Umbilical cord (tissue), 2 donors: ENCODE measurements at places on chromosomes 3 and 15.
A peak's percentile ranks its signal among the peaks of the same experiment; 100 is the strongest.

DNA sequence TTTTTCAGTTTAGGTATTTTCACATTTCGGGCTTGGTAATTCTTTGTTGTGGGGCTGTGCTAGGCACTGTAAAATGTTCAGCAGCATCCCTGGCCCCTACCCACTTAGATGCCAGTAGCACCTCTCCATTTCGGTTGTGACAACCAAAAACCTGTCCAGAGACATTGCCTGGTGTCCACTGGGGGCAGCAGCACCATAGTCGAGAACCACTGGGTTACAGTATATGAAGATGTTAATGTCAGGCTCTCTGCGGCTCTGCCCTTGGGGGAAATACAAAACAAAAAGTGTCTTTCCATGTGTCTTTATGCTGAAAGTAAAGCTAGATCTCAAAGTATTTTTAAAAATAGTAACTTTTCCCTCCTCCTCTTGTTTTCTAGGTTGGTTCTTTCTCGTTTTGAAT is 177.2 kb downstream of the ITPR1 start:
- no peak for DNase-seq

- DNase-seq, result no peak
Measured at GRCh38 chr15:70582143-70582945, 181.0 kb downstream of the UACA start.

- no peak for DNase-seq
Measured at GRCh38 chr15:59437142-59437816, 707 bp upstream of the FAM81A start.

GRCh38 chr3:140186421-140186920 is 251.5 kb downstream of the CLSTN2 start:
- peak; percentile 90 for DNase-seq

DNA sequence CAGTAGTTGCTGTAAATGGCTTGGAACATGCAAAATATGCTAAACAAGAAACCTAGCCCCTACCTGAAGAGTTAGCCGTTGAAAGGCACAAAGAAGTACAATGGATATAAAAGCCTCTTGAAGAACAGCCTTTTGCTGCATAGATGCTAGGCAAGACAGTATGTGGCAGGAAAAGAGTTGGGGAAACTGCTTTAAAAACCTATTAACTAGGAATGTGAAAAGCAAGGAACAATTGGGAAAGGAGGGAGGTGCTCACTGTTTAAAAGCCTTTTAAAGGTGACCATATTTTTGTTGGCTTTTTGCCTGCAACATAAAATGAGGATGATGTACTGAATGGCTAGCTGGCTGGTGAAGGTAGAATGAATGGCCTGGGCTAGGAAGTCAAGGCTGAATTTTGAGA is 24.5 kb upstream of the SOX2 start:
- DNase-seq, result no peak

DNA sequence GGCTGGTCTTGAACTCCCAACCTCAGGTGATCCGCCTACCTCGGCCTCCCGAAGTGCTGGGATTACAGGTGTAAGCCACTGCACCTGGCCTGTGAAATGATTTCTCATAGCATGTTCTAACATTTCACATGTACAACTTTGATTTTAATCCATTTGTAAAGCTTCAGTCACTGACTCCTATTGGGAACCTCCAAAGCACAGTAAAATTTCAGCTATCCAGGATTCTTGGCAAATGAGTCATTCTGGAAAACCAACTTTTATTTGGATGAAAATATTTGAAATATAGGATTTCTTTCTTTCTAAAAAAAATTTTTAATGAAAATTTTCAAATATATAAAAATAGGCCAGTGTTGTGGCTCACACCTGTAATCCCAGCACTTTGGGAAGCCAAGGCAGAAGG is 2.7 kb upstream of the LMAN1L start:
- no peak for DNase-seq

- no peak for DNase-seq
Measured at GRCh38 chr15:37206690-37207089, 106.3 kb upstream of the MEIS2 start.

GRCh38 chr15:71051539-71051938 is 63.7 kb upstream of the THSD4 start:
- DNase-seq, result peak; percentile 34

DNA sequence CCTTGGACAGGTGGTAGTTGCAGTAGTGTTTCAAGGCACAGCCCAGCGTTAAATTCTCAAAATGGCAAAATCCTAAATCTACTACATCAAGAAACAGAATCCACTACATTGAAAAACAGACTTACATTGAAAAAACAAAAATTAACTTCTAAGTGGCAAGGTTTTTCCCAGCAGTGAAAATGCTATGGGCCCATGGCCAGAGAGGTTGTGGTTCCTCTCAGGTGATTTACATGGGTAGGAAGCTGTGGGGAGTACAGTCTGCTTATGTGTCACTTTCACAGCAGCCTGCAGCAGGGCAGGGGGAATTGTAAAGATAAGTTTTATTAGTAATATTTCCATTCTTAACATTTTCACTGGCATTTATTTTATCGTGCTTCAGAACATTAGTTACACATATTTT is 24.9 kb downstream of the TTC14 start:
- no peak for DNase-seq

- no peak for DNase-seq
Measured at GRCh38 chr3:132064114-132064513, 29.3 kb upstream of the CPNE4 start.

DNA sequence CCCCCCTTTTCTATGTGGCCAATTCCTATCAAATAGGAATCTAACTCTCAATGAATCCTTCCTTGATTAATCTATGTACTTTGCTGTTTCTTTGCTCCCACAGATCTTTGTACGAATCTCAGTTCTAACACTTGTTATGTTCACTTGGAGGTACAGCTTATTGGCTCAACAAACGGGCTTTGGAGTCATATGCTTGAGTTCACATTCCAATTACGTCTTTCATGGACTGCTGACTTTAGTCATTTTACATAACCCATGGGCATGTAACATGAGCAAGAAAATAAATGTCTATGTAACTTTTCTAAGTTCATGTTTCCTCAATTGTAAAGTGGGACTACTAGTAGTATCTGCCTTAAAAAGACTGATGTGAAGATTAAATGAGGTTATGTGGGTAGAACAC is 123.2 kb upstream of the TBC1D5 start:
- no peak for DNase-seq

- DNase-seq, result no peak
Measured at GRCh38 chr3:22990291-22991200, 212.6 kb upstream of the UBE2E2 start.

- peak; percentile 37 for DNase-seq
Measured at GRCh38 chr3:149934524-149934923, 36.2 kb downstream of the PFN2 start.

DNA sequence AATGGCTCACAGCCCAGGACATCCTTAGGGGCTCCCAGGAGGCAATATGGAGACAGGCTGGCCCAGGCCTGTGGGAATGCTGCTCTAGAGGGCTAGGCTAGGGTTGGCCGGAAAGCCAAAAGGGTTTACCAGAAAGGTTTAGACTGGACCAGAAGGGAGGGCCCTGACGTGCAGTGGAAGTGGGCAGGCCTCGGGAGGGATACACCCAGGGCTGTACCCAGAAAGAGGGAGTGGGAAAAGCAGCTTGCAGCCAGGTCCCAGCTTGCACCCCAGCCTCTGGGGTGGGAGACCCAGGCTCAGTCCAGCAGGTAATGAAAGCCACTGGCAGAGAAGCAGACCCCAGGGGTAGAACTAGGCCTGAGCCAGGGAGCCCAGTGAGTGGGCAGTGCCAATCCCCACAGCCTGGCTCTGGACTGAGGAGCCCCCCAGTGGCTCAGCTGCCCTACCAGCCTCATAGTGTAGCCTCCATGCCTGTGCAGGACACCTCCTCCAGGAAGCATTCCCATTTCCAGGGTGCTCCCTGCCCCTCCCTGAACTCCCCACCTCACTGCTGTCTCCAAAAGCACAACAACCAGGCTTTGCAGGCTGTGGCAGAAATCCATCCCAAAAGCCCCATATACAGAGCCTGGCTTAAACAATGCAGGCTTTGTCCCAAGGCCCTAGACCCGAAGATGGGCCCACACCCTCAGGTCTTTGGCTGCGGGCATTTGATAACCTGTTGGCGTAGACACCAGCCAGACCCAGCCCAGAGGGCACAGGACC is 3.5 kb downstream of the GORASP1 start:
- no peak for DNase-seq

GRCh38 chr15:39180483-39180933 is 400.4 kb upstream of the THBS1 start:
- DNase-seq, result peak; percentile 85

GRCh38 chr3:57598765-57599360 is 1.7 kb upstream of the ARF4 start:
- no peak for DNase-seq

DNA sequence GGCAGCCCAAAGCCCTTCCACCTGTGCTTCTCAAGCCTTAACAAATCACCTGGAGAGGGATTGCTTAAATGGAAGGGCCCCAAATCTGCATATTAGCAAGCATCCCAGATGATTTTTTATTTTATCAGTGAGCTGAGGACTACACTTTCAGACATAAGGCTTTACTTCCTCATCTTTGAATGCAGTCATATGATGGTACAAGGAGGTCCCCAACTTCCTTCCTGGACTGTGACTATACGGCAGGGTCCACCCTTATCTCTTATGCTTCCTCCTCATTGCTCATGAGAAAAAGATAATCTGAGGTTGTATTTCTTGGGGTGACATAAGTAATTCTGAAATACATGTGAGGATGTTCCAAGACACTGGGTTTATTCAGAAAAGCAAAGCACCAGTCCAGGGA is 13.7 kb upstream of the HEG1 start:
- no peak for DNase-seq

DNA sequence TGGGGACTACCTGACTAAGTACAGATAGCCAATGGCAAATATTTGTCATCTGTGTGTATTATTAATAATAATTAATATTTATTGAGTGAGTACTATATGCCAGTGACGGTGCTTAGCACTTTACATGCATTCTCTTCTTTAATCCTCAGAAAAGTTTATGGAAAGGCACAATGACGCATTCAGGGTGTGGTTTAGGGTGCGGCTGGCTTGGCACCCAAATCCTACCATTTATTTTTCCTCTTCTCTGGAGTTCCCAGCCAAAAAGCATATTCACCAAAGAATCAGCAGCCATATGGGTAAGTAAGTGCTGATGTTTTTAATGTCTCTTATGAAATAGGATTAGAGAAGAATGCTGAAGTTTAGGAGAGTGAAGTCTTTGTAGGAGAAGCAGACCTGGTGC is 140.4 kb upstream of the TP63 start:
- DNase-seq, result no peak

DNA sequence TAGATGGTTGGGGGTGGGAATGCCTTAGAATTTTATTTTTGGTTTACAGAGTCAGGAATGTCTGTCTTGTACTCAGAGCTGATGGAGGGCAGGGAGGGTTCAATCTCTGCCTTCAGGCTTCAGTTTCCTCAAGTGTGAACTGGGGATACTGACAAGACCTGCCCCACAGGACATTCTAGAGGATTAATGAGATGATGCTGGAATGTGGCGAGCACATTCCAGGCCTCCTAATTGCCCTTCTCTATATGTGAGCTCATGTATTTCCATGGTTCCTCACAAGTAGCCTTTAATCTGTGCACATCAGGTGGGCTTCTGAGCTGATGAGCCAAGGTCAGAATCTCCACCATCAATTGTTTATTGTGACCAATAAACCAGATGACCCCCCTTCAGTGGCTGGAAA is 90.4 kb downstream of the CACNA2D3 start:
- no peak for DNase-seq

- DNase-seq, result no peak
Measured at GRCh38 chr3:196236223-196236622, 19.9 kb downstream of the SLC51A start.

GRCh38 chr3:188154809-188155574 is 1.0 kb downstream of the LPP start:
- DNase-seq, result no peak

GRCh38 chr15:40050788-40051470 is 11.9 kb upstream of the SRP14 start:
- peak; percentile 59 for DNase-seq

- no peak for DNase-seq
Measured at GRCh38 chr3:197019021-197019420, 10.6 kb downstream of the MELTF start.

DNA sequence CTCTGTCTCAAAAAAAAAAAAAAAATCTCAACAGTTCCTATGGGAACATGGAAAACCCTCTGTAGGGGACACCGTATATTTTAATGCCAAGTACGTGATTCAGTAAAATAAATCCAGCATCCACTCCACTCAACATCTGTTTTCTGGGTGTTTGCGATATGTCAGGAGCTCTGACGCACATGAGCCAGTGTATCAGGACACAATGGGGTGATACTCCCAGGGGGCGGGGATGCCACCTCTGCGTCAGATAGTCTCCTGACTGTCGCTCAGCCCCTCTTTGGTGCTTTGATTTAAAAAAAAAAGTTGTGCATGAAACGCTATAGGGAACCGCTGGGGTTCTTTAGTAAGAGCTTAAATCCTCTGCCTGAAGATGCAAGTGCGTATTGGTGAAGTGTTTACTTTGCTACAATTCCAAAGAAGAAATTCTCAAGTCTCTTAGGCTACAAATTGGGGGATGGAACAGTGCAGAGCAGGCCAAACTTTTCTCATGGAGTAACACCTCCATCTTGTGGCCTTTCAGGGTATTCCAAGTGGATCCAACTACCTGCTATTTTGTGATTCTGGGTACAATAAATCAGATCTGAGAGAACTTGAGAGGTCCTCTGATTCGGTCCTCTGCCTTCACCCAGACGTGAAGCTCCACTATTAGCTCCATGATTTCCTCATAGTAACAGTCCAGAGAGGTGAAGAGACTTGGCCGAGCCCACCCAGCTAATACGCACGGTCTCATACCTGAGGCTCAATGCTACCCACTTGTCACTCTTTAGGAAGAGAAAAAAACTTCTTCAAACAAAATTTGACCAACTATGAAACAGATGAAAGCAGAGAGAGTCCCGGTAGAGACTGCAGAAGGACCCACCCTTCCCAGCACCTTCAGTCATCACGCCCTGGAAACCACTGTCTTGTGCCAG is 9.3 kb upstream of the NR2E3 start:
- DNase-seq, result peak; percentile 81

GRCh38 chr3:27216955-27217552 is 152.1 kb downstream of the NEK10 start:
- peak; percentile 28 for DNase-seq
